ENCODE measurements at places on chromosomes 1 and 21.

DNA sequence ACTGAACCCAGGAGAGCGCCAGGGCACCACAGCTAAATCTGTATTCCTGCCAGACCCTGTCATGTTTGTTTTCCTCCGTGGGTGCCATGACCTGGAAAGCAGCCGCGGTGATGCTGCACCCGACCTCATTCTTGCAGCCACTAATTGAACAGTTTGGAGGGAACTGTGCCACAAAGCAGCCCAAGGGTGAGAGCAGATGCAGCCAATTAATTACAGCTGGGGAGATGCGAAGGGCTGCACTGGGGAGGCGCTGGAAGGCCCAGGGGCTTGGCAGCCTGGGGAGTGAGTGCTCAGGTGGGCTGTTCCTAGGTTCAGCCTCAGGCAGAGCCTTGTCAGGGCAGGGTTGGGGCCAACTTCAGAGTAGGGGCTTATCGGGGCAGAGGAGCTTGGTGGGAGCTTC is 158.4 kb upstream of the CD34 start:
- no peak for DNase-seq

DNA sequence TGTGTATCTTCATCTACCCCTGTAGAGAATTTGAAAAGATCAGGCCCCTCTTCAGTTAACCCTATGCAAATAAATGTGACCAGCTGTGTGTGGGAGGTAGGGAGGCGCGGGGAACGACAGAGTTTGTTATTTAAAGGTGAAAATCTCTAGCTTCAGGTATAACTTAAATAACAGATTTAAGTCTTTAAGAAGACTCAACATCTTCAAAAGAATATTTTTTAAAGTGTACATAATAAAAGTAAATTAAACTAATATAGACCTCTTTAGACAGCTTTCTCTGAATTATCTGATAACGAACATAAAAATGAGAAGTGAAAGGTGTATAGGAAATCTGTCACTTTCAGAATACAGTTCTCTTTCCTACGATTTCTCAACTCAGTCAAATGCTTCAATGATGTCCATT is 16.0 kb downstream of the ANGPTL3 start:
- peak; percentile 27 for DNase-seq

DNA sequence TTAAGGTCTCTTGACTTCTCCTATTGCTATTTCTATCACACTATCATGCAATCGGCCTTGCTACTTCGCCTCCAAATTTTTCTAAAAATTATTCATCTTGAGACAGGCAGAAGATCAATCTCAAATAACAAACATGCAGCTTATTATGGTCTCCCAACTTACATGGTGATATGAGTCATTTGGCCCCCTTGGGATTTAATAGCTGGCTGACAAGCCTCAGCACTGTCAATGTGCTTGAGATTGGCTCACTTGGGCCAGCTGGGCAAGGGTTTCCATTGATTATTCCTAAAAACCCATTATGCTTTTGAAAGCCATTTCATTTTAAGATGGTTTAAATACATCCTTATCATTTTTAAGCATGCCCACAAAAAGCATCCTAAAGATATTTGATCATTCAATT is 224.5 kb upstream of the NFIA start:
- no peak for DNase-seq

GRCh38 chr1:44472620-44473525 is 67.8 kb downstream of the RNF220 start:
- peak; percentile 29 for DNase-seq

DNA sequence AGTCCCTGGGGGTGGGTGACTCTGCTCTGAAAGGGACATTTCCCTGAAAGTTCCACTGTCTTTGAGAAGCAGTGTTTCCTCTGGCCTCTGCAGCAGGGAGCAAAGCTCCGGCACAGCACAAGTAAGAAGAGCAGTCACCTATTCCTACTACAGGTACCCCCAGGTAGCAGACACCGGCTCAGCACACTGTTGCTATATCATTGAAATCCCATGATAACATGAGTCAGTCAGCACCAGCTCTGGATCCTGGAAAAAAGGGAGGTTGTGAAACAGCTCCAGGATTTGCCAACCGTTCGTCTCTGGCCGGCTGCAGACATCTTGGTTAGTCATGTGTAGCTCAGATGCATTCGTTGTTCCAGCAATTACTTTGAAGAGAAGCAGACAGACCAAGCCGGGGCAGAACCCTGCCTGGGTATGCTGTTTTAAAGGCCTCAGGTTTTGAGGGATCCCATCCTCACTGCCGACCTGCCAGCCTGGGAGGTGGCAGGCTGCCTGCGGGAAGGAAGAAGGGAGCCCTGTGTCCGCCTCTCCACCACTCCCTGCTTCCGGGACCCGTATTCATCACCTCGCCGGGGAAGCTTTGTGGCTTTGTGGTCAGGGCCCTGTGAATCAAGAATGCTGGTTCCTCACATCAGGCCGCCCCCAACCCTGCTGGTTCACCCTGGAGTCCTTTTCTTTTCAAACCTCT is 139.2 kb downstream of the CLIC6 start:
- DNase-seq: no peak

- DNase-seq: no peak
These were observed 587.7 kb downstream of the PTPRU start for GRCh38 chr1:29824025-29824424.

DNA sequence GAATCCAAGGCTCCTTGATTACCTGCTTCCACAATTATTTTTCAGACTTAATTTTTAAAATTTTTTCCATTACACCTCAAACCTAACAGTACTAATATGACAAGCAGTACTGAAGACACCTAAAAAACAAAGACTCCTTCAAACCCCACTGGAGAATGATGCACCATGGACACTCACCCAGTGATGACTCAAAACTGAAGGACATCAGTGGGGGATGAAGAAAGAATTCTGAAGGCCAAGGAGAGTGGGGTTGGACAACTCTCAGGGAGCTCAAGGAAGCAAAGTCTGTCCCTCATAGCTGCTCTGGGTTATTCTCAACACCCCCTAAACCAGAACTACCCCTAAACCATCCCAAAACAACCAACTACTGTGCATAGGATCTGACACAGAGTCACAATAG is 2.4 kb upstream of the ARHGAP29 start:
- DNase-seq: no peak

Measured in NCI-H526 (cell line).